ENCODE measurements at places on chromosomes 4 and X.

GRCh38 chr4:53499791-53500190, 91.5 kb downstream of the LNX1 start:
- DNase-seq: no peak

- DNase-seq: no peak
Measured at GRCh38 chr4:165994701-165995100, 121.7 kb downstream of the TLL1 start.

GRCh38 chrX:1507511-1508463, 29.2 kb downstream of the P2RY8 start:
- DNase-seq: no peak

- no peak for DNase-seq
Measured at GRCh38 chr4:26094911-26095310, 180.9 kb downstream of the SMIM20 start.
